NCI-H1417 treated with DMSO at 0.1 percent for 48 hours (cell line): ENCODE measurements at places on chromosomes 12 and 14.
A peak's percentile ranks its signal among the peaks of the same experiment; 100 is the strongest.

DNA sequence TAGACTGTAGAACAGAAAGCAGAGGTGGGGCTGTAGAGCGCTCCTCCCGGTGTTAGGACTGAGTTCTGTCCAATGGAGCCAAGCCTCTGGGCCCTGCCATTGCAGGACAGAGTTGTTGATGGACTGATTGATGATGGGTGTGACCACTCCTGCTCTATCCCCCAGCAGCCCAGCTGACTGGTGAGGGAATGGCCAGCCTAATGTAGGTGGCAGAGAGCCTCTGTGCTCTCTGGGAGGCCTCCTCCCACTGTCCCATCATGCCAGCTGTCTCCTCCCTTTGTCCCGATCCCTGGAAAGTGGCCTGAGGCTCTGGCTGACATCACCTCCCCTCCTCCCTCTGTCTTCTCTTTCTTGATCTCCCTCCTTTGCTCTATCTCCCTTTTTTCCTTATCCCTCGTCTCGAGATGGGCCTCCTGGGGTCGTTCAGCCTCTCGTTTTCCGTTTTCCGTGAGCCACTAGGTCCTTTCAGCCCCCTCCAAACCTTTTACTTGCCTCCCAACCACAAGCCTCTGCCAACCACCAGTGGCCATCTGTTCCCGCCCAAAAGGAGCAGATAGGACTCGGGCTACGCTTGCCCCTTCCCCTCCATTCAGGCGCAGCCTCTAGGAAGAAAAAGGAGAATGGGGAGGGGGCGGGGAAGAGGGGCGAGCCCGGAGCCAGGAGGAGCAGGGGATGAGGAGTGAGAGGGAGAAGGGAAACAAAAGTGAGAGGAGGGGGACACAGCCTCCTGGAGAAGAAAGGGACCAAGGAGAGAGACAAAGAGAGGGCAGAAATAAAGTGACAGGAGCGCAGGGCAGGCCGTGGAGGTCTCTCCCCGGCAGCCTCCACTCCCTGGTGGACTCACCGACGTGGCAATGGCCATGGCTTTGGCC, 572 bp downstream of the EFS start:
- DNase-seq = no peak

GRCh38 chr14:70067810-70068209, 120.9 kb downstream of the SLC8A3 start:
- no peak for DNase-seq

DNA sequence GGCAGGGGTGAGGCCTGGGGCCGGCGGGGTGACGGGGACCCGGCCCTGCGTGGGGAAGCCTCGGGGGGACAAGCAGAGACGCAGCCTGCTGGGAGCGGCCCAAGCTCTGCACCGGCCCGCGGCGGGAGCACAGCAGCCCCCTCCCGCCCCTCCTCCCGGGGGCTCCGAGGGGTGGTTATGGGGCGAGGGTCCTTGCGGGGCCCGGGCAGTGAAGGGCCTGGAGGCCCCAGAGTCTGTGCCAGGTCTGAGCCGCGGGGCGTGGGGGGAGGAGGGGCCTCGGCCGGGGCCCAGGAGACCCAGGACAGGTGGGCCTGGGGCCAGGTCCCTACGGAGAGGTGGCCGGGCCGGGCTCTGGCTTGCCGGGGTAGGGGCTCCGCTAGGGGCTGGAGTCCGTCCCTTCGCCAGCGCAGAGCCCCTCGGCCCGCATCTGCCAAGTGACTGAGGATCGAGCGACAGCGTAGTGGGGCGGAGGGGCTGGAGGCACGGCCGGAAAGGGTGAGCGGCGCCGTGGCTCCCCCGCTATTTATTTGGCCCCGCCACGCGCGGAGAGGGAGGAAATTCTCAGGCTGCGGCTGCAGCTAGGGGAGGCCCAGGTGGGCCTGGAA, 495 bp downstream of the TMEM121 start:
- no peak for DNase-seq

- DNase-seq = no peak
Measured at GRCh38 chr12:2179953-2180736, 127.4 kb downstream of the CACNA1C start.

DNA sequence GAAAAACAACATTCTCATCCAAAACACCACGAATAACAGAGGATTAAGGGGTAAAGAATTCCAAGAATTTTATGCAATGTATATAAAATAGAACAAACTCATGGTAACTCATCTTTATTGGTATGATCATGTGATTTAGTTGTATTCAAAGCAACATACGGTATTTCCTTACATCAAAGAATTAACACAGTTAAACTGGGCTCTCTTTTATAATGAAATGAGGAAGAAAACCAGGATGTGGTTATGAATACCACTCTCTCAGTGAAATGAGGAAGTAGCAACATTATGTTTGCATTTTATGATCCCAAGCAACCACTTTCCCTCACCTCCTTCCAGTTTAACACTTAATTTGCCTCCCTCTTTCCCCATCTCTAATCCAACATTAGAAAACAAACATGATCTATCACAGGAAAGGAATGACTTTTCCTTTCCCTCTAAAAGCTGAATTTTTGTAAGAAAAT, 22.9 kb downstream of the SPTLC2 start:
- DNase-seq = no peak

GRCh38 chr14:51550636-51551035, 101.1 kb upstream of the FRMD6 start:
- no peak for DNase-seq

- no peak for DNase-seq
Measured at GRCh38 chr14:33569821-33570687, 380.8 kb downstream of the EGLN3 start.

GRCh38 chr14:42527141-42527540, 920.5 kb downstream of the LRFN5 start:
- DNase-seq = no peak

DNA sequence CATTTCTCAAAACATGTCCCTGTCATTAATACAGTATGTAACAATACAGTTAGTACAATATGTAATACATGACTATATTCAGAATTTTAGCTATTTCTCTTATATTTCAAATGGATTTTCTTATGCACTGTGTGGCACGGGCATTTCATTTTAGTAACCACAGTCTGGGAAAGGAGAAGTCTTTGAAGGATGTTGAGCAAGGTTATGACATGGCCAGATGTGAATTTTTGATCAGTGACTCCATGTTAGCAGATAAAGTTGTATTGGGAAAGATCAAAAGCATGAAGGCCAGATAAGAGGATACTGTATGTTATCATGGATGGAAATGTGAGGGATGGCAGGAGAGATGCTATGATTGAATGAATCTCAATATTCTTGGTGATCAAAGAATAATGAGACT, 285.2 kb downstream of the NAV3 start:
- no peak for DNase-seq

DNA sequence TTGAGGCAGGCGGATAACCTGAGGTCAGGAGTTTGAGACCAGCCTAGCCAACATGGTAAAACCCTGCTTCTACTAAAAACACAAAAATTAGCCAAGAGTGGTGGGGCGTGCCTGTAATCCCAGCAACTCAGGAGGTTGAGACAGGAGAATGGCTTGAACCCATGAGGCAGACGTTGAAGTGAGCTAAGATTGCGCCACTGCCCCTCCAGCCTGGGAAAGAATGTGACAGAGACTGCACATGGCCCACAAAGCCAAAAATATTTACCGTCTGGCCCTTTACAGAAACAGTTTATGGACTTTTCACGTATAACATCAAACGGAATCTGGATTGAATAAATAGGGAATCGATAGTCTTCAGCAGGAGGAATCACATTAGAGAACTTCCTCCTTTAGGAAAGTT, 3.5 kb downstream of the RSRC2 start:
- DNase-seq = no peak

GRCh38 chr14:100828031-100828769, 2.3 kb downstream of the MEG3 start:
- DNase-seq = no peak

- DNase-seq = no peak
Measured at GRCh38 chr12:93537769-93538168, 34.7 kb upstream of the SOCS2 start.

DNA sequence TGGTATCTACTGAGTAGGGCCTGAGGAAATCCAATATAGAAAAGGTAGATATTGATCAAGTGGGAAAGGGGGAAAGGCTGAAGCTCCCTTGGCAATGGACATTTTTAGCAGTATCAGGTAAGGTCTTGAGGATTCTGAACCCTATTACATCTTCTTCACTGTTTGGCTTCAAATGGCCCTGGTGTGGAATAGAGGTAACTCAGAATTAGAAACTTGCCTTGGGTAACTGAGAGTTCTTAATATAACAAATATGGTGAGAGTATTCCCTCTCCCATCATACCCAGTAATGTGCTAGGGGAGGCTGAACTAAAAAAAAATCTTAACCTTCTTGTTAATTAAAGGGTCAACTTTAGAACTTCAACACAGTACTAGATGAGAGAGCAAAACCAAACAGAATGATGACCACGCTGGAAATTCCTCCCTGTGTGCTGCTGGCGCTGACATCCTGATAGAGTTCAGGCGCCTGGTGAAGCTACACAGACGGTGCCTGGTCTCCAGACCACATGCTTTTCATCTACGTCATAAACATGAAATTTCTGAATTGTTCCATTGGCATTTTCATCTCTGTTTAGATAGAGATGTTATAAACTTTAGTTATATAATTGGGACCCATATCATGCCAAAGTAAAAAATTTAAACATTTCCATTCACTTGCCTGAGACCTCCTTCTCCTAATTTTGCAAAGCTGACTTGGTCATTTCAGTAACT, 128.3 kb downstream of the AKAP6 start:
- no peak for DNase-seq

GRCh38 chr12:25502596-25502995, 50.5 kb downstream of the LMNTD1 start:
- DNase-seq = no peak

DNA sequence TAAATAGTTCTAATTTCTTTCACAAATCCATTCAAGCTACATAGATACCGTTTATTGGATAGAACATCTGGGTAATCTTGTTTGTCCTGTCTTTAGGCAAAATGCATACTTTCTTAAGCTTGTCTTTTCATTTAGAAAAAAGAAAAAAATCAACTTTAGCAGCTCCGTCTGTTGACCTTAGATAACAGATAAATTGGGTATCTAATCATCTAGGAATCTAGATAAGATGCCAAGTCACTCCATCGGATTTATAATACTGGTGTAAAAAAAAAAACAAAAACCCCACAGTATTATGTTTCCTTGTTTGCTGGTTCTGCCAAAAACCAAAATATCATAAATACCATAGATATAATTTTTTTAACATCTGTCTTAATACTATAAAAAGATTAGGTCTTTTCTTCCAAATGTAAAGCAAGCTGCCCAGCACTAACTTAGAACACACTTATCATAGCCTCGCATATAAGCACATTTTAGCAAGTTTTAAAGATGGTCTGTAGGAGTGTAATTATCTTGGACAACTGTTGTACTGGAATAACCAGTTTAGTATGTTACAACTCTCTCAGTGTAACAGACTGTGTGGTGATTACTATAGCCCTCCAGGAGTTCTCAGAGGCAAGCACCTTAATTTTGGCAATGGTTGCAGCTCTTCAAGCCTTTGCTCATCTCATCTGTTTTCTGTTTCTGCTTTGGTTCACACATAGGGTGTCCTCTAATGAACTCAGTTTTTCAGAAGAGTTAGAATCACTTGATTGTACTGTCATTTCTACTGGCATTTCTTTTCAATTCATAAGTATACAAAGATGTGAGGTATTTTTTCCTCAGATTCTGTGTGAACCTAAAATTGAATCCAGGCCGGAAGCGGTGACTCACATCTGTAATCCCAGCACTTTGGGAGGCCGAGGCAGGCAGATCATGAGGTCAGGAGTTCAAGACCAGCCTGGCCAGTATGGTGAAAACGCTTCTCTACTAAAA, 83.1 kb downstream of the ANO6 start:
- peak; percentile 28 for DNase-seq

DNA sequence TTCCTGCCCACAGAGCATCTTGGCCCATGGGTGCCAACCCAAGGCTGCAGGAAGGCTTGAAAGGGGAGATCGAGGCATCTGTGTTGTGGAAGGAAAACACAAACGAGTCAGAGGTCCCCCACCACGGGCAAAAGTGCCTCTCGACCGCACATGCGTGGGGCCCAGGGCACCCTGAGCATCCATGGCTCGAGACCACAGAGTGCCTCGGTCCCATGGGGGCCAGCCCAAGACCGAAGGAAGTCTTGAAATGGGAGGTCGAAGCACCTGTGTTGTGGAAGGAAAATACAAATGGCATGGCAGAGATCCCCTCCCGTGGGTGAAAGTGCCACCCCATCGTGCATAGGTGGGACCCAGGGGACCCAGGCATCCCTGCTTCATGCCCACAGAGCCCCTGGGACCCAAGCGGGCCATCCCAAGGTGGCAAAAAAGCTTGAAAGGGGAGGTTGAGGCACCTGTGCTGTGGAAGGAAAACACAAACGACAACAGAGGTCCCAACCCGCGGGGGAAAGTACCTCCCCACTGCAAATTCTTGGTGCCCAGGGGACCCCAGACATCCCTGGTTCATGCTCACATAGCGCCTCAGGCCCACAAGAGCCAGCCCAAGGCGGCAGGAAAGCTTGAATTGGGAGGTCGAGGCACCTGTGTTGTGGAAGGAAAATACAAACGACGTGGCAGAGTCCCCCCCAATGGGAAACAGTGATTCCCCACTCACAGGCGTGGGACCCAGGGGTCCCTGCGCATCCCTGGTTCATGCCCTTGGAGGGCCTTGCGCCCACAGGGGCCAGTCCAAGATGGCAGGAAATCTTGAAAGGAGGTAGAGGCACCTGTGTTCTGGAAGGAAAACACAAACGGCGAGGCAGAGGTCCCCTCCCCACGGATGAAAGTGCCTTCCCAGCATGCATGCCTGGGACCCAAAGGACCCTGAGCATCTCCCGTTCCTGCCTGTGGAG, 373.0 kb downstream of the ALG10 start:
- DNase-seq = no peak

DNA sequence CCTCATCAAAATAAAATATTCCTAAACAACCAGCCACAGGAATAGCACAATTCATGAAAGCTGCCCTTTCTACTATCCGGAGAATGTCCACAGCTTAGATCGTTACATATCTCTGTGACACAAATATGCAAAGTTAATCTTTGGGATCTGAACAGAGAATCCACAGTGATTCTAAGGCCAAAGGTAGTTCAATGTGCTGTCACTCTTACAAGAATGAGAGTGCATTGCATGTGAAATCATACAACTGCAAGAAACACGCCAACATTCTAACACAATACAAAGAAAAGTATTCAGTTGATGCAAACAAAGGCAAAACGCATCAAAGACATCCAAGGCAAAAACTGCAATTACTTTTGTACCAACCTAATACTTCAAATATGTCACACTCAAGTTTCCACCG, 60.4 kb downstream of the KSR2 start:
- DNase-seq = no peak

GRCh38 chr14:56760164-56760914, 49.9 kb downstream of the OTX2 start:
- DNase-seq = no peak

- no peak for DNase-seq
Measured at GRCh38 chr12:20368114-20368650, at the start of gene PDE3A. PDE3A (plus strand) TSS chr12:20368537; CDS start chr12:20369285, 748 bp downstream.
